ENCODE measurements at places on chromosomes 6 and 20. TPM values are rescaled to one million over a fixed set of nuclear protein-coding genes. Genes with fewer than 3 reads are reported as not detected.

GRCh38 chr20:35807877-35808276 lies 36.1 kb downstream of the PHF20 start:
- H3K27me3 ChIP-seq, result no peaks in the 10 kb centered on the region
- no peak overlapping the region for H3K4me3 ChIP-seq
- H3K4me1 ChIP-seq, result no peaks in the 10 kb centered on the region

The CST2 gene
- total RNA-seq, result not detected

GRCh38 chr20:44692932-44693480 lies 22.2 kb upstream of the CCN5 start:
- no peak overlapping the region for H3K4me3 ChIP-seq
- H3K27me3 ChIP-seq, result no peaks in the 10 kb centered on the region
- peak; percentile 84 for DNase-seq
- H3K36me3 ChIP-seq, result no peaks in the 10 kb centered on the region
- peak overlapping the region; percentile 98 for H3K27ac ChIP-seq
- H3K4me1 ChIP-seq, result peaks cover 69% of the 10 kb centered on the region

DNA sequence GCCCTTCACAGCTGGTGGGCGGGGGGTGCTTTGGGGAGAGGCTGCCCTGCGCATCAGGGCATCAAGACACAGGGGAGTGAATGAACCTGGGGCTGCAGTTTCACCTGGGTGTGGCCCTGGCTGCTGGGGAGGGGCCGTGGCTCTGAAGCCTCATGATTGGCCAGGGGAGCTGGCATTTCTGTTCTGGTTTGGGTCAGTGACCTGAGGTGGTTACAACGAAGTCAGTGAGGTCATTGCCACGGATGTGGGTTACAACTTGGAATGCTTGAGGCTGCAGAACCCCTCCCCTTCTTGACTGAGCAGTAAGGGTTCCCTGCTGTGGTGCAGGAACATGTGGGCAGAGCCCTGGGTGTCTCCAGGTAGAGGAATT lies 3.0 kb downstream of the TCEA2 start:
- DNase-seq, result no peak
- H3K4me3 ChIP-seq, result no peak overlapping the region
- H3K4me1 ChIP-seq, result peaks cover 24% of the 10 kb centered on the region
- H3K27me3 ChIP-seq, result no peaks in the 10 kb centered on the region
- peaks cover 7% of the 10 kb centered on the region for H3K36me3 ChIP-seq
- H3K27ac ChIP-seq, result no peak overlapping the region

DNA sequence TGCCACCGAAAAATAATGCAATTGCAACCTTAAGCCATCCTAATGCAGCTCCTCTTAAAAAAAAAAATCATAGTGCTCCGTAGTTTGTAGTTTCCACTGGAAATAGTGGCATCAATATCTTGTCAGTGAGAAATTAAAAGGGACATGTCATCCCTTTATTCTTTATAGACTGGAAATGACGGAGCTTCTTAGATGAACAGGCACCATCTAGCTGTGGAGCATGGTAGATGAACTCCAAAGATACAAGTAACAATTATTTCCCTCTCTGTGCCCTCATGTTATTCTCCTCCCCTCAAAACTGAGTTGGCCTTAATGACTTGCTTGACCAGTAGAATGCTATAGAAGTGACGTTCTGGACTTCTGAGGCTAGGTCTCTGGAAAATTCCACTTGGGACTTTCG lies 268.1 kb upstream of the SPTLC3 start:
- H3K36me3 ChIP-seq, result no peaks in the 10 kb centered on the region
- DNase-seq, result no peak
- no peaks in the 10 kb centered on the region for H3K27me3 ChIP-seq
- H3K27ac ChIP-seq, result no peak overlapping the region
- H3K4me1 ChIP-seq, result peaks cover 23% of the 10 kb centered on the region

The COL21A1 gene
- 53.7 TPM for total RNA-seq

GRCh38 chr20:366719-367485 lies 13.7 kb upstream of the TRIB3 start:
- H3K4me1 ChIP-seq, result no peaks in the 10 kb centered on the region
- no peaks in the 10 kb centered on the region for H3K27me3 ChIP-seq
- no peaks in the 10 kb centered on the region for H3K36me3 ChIP-seq

The STMND1 gene
- total RNA-seq, result not detected

DNA sequence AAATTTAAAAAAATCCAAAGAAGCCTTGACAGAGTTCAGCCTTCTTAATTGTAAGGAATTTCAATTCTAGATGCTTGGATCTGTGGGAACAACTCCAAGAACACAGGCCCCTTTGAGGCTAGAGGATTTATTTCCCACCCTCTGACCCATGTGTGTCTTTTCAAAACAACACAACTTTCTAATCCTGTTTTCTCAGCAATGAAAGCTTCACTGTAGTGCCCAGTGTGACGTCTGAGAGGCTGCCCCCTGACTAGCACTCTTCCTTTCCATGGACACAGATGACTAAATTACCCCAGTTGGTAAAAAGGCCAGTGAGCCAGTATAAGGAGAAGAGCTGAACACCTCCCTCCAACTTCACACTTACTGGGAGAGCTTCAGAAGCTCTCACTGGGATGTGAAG lies 16.5 kb upstream of the CCR6 start:
- no peaks in the 10 kb centered on the region for H3K4me1 ChIP-seq
- no peaks in the 10 kb centered on the region for H3K27me3 ChIP-seq
- no peak overlapping the region for H3K4me3 ChIP-seq
- no peaks in the 10 kb centered on the region for H3K36me3 ChIP-seq
- H3K27ac ChIP-seq, result no peak overlapping the region

The TBXT gene
- total RNA-seq, result not detected

- H3K36me3 ChIP-seq, result no peaks in the 10 kb centered on the region
- H3K27ac ChIP-seq, result no peak overlapping the region
- H3K27me3 ChIP-seq, result no peaks in the 10 kb centered on the region
- no peak for DNase-seq
- no peak overlapping the region for H3K4me3 ChIP-seq
Observed at GRCh38 chr6:115796061-115796460, 264.6 kb downstream of the FRK start.

GRCh38 chr20:25213566-25214425 lies 18.3 kb downstream of the ENTPD6 start:
- H3K27me3 ChIP-seq, result no peaks in the 10 kb centered on the region
- no peaks in the 10 kb centered on the region for H3K4me1 ChIP-seq
- DNase-seq, result no peak
- H3K27ac ChIP-seq, result no peak overlapping the region

- no peak for DNase-seq
- H3K27ac ChIP-seq, result no peak overlapping the region
- H3K4me1 ChIP-seq, result peaks cover 5% of the 10 kb centered on the region
- H3K36me3 ChIP-seq, result no peaks in the 10 kb centered on the region
- no peaks in the 10 kb centered on the region for H3K27me3 ChIP-seq
Observed at GRCh38 chr6:149231778-149232177, 85.7 kb upstream of the TAB2 start.

- no peak for DNase-seq
- no peak overlapping the region for H3K4me3 ChIP-seq
- no peak overlapping the region for H3K27ac ChIP-seq
- no peaks in the 10 kb centered on the region for H3K27me3 ChIP-seq
Observed at GRCh38 chr6:53984581-53984980, 126.7 kb upstream of the MLIP start.

- H3K27me3 ChIP-seq, result no peaks in the 10 kb centered on the region
- H3K4me3 ChIP-seq, result no peak overlapping the region
Observed at GRCh38 chr6:63904650-63905248, 269.1 kb downstream of the PHF3 start.

The DOK5 gene
- 8.3 TPM for total RNA-seq

- no peak overlapping the region for H3K27ac ChIP-seq
- H3K4me1 ChIP-seq, result no peaks in the 10 kb centered on the region
- no peaks in the 10 kb centered on the region for H3K36me3 ChIP-seq
- H3K27me3 ChIP-seq, result no peaks in the 10 kb centered on the region
- H3K4me3 ChIP-seq, result no peak overlapping the region
Observed at GRCh38 chr6:12250383-12250770, 39.8 kb upstream of the EDN1 start.
